T47D (cell line): ENCODE measurements at places on chromosomes 11 and 22.

GRCh38 chr11:60985991-60986915 lies 14.8 kb downstream of the CD6 start:
- DNase-seq = no peak

DNA sequence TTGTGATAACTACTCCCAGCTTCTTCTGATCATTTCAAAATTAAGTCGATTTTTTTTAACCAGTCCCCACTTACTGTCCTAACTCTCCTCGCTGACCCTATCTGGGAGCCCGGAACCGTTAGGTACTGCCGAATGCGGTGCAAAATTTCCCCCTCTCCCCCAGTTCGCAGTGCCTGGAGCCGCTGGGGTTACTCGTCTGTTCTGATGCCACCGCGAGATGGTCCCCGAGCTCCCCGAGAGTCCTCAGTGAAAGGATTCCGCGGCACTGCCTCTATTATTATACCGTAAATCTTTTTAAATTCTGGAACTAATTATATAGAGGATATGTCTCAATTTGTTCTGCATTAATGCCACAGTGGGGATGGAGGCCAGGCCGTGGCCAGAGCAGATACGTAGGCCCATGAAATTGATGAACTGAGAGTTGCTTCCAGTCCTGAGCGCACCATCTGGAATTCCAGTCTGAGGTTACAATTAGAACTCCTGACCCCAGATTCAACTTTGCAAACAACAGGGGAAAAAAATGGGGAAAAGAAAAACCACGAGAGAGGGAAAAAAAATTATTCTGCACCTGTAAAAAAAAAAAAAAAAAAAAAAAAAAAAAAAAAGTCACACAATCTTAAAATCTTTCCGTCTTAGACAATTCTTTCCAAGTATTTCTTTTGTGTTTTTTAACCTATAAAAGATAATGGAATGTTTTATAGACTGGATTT lies 4.3 kb upstream of the WT1 start:
- DNase-seq = no peak

DNA sequence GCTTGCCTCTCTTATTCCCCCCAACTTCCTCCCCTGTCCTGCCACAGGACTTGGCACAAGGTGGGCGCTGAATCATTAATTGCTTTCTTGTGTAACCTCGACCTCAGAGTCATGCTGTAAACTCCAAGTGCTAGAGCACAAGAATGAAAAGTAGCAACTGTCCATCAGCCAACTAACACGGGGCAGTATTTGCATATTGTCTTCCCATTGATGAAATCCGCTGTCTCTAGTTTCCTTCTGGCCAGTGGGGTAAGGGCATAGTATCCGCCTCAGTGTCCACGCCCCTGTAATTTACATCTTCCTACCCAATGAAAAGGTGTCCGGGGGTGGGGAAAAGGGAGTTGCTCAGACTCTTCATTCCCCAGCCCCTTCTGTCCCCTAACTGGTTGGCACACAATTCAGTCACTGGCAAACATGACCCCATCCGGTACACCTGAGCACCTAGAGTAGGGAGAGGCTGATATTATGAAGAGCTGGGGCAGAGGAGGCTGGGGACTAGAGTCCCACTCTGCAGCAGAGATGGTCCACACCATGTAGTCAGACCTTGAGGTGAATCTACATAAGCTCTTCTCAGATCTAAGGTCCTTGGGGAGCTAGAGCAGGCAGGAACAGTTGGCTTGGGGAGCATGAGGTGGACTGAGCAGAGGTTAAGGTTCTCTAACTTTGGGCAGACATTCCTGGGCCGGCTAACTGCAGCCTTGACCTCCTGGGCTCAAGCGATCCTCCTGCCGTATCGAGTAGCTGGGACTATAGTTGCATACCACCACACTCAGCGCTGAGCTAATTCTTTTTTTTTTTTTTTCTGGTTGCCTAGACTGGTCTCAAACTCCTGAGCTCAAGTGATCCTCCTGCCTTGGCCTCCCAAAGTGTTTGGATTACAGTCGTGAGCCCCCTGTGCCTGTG lies 6.8 kb upstream of the GGA1 start:
- DNase-seq = peak; percentile 62

DNA sequence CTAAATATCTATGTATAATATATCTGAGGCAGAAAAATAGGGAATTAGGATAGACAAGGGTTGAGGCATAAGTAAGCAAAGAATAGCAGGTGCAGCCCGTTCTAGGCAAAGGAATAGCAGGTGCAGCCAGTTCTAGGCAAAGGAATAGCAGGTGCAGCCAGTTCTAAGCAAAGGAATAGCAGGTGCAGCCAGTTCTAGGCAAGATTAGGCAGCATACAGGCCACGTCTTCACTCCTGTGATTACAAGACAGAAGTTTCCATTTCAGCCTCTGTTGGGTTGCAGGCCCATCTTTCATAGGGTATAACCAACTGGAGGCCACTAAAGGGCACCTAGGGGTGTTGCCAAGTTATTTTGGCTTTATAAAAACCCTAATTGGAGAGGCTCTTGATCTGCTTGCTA lies 28.8 kb upstream of the CHORDC1 start:
- DNase-seq = peak; percentile 66

DNA sequence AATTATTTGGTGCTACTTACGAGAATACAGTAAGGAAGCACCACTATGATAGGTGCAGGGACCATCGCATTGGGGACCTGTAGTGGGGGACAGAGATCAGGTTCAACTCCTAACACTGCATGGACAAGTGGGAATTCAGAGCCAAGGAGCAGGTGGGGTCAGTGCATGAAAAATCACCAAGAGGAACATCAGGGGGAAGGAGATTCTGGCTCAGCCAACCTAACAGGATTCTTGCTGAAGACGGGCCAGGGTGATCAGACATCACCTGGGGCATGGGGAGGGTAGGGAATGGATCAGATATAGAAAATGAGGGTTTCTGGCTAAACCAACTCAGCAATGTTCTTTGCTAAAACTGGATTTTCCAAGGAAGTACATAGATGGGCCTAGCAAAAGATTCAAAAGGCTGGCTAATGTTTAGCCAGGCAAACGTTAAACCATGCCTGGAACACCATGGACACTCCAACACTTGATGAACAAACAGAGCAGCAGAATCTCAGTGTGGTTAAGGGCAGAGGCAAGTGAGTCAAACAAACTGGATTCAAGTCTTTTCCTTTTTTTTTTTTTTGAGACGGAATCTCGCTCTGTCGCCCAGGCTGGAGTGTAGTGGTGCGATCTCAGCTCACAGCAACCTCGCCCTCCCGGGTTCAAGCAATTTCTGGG lies 70.0 kb downstream of the MICAL3 start:
- DNase-seq = no peak

- no peak for DNase-seq
Measured at GRCh38 chr11:82756765-82757639, 23.3 kb upstream of the FAM181B start.

DNA sequence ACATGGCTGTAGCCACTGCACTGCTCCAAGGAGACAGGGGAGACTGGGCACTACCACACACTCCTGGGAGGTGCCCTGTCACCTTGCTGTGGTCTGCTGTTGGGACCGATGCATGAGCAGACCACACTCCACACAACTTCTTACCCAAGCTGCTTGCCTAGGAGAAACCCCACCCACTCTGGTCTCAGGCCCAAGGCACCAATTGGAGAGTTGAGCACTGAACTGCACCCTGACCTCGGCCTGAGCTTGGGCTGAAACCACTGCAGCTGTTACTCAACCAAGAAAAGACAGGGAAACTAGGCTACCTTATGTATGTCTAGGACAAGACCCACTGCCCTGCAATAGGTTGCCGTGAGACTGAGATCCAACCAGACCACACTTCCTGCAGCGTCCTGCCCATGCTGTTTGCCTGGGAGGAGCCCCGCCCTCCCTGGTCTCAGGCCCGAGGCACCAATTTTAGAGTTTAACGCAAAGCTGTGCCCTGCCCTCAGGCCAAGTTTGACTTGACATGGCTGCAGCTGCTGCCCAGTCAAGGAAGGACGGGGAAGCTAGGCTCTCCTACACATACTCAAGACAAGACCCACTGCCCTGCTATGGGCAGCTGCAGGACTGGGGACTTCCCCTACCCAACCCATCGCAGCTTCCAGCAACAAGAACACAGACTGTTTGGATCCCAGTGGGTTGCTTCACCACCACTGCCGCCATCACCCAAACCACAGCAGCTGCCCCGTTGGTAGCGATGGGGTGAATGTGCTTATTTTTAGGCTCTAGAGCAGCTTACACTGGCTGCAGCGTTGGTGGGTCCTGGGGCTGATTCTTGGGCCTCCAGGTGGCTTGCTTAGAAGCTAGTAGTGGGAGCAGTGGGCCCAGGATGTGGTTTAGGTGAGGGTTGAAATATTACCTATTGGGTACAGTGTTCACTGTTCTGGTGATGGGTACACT lies 66.8 kb downstream of the BRD1 start:
- no peak for DNase-seq

GRCh38 chr11:69588270-69588669 lies 52.7 kb upstream of the CCND1 start:
- DNase-seq = peak; percentile 54

GRCh38 chr22:23151827-23152226 lies 6.5 kb downstream of the RAB36 start:
- DNase-seq = no peak

- peak; percentile 47 for DNase-seq
Measured at GRCh38 chr11:115990004-115990447, 485.8 kb upstream of the CADM1 start.

GRCh38 chr11:8794677-8795103 lies 112.1 kb downstream of the RPL27A start:
- DNase-seq = peak; percentile 9

- no peak for DNase-seq
Measured at GRCh38 chr11:68542617-68543016, 82.1 kb downstream of the PPP6R3 start.

DNA sequence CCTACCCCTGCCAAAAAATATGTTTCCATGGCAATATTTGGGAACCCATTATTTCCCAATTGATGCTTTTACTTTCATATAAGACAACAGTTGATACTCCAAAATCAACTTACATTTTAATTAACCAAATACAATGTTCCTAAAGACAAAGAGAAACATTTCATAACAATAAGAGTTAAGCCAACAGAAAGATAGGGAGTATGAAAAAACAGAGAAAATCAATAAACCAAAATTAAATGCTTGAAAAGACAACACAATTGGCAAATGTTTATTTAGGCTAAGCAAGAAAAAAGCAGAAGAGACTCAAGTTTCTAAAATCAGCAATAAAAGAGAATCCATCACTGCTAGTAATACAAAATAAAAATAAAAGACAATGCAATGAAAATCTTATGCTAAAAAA lies 123.1 kb upstream of the VPREB1 start:
- DNase-seq = no peak

DNA sequence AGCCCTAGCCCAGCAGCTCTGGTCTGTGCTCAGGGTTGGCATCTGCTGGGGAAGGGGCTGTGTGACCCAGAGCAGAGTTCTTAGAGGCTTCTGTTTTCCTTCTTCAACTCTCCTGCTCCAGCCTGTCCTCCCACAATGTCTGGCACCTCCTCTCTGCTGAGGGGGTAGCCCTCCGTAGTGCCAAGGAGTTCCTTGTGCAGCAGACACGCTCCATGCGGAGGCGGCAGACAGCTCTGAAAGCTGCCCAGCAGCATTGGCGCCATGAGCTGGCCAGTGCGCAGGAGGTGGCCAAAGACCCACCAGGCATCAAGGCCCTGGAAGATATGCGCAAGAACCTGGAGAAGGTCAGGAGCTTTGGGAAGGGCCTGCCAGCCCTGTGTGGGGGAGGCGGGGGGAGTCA lies 69.3 kb downstream of the CEP164 start:
- no peak for DNase-seq

- no peak for DNase-seq
Measured at GRCh38 chr11:68116126-68116525, 5.1 kb downstream of the CHKA start.

DNA sequence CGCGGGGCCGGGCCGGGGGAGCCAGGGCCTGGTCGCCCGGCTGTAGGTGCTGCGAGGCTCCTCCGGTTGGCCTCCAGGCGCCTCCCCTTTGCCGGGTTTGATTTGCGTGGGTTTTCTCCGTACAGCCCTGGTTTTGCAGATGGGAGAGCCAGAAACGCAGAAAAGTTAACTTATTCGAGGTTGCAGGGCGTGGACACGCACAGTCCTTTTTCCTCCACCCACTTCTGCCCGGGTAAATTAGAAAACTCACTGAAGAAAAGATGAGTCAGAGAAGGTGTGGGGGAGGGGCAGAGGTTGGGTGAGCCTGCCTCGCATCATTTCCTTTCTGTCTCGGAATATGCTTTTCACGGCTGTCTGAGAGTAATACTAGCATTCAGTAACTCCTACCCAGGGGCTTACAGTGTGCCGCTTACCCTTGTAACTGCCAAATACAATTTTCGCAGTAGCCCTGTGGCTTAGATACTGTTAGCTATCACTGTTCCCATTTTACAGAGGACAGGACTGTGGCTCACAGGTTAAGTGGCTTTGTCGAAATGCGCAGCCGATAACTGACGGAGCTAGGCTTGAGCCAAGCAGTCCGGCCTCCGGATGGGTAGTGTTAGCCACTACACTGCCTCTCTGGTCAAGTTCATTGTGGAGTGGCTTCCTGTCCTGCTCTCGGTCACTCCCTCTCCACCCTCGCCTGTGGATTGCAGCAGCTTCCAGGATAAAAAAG lies 812 bp downstream of the FADD start:
- peak; percentile 83 for DNase-seq

GRCh38 chr11:73995247-73995646 lies 12.6 kb upstream of the UCP2 start:
- no peak for DNase-seq

- no peak for DNase-seq
Measured at GRCh38 chr11:58786693-58787092, 55.0 kb upstream of the GLYAT start.

GRCh38 chr11:123314972-123315371 lies 115.1 kb upstream of the GRAMD1B start:
- no peak for DNase-seq

DNA sequence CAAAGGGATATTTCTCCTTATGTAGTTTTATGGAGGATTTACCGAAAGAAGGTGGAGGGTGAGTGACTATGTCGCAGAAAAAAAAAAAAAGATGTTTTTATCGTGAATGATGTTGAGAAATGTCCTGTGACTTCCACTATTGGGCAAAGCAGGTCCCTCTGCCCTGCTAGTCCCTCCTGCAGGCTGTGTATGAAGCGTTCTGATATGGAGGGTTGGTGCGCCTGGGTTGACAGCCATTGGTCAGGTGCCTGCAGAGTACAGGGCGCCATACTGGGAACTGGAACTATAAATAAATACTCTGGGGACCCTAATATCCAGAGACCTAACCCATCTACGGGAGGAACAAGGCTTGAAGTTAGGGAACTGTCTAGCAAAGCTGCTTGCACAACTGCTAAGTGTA lies 1.5 kb downstream of the IL17RA start:
- DNase-seq = no peak

DNA sequence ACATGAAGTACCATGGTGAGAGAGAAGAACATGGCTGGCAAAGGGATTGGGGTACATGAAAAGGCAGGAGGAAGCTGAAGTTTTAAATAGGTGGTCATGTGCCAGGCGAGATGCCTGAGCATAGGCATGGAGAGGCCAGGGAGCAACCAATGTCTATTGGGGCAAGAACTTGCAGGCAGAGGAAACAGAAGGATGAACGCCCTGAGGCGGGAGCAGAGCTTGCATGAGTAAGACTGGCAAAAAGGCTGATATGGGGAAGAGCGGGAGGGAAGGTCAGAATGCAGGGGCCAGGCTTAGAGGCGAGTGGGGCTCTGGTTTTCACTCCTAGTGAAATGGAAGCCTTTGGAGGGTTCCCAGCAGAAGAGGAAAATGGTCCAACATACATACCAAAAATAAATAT lies 52.5 kb upstream of the VSTM5 start:
- DNase-seq = no peak

- DNase-seq = no peak
Measured at GRCh38 chr11:9493492-9493891, 32.7 kb downstream of the ZNF143 start.

GRCh38 chr11:97269527-97269926 lies 879.7 kb downstream of the JRKL start:
- no peak for DNase-seq

- DNase-seq = no peak
Measured at GRCh38 chr22:32531931-32532819, 57.6 kb downstream of the FBXO7 start.
